ENCODE measurements at places on chromosomes 6 and 20.
A peak's percentile ranks its signal among the peaks of the same experiment; 100 is the strongest.

- DNase-seq, result peak; percentile 36
These were observed 3.1 kb downstream of the PXDC1 start for GRCh38 chr6:3748208-3749066.

DNA sequence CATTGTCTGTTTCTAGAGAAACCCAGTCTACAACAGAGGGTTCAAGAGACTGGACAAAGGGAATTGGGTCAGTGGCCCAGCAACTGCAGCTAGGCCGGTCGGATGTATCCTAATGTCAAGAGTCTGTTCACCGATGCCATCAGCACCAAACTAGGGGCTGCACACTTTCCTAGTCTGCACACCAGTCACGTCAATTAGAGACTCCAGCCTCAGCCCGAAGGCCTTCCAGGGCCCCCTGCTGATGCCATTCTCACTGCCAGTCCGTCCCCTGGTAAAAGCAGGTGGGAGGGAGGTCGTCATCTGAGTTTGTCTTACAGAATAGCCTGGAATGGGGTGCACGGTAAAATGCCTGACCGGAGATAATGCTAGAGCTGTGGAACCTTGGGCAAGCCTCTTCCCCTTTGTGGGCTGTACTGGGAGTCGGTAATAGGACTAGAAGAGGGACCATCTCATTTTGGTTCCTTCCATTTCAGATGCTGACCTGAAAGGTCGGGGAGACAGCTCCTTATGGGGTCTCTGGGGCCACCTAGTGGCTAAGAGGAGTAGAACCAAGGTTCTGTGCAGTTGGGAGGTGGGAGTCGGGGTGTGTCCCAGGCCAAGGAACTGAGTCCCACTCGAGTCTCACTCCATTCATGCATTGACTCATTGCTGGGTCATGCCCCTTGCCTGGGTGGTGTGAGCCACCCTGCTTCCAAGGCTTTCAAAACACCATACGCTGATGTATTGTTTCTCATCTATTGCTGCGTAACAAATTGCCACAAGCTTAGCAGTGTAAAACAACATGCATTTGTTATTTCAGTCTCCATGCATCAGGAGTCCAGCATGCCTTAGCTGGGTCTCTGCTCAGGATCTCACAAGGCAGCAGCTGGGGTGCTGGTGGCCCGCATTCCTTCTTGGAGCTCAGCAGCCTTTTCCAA lies 5.1 kb downstream of the SOX12 start:
- peak; percentile 75 for DNase-seq

DNA sequence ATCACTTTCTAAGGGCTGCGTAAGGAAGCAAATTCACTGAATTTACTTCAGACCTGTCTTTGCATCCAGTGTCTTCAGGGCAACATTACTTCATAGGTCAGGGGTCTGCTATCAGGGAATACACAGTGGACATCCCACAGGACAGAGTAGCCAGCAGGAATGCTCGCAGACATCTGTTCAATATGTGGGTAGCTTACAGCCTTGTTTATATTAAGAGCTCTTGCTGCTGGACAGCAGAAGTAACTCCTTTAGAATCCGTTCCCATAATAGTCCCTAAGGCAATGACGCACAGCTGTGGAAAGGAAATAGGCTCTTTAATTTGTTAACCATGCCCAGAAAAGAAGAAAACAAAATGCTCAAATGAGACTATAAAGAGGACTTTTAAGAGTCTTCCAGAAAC lies 198.7 kb downstream of the MOXD1 start:
- DNase-seq, result no peak

- DNase-seq, result no peak
These were observed 6.0 kb downstream of the STMND1 start for GRCh38 chr6:17107863-17108262.

- no peak for DNase-seq
These were observed 215.0 kb upstream of the SGK1 start for GRCh38 chr6:134532694-134533624.

DNA sequence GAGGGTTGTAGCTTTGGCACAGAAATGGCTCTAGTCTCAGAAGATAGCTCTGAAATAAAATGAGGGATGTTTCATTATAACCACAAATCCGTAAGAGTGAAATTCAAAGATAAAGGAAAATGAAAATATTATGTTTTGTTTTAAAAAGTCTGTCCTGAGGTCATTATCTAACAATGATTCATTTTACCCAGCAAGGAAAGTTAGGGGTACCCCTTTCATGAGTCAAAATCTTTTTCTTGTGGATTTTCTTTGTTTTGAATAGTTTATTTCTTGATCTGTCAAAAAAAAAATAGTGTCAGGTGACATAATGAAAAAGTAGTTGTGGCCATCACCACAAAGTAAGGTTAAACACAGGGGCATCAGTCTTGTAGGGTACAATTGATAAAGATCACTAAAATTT lies 59.7 kb upstream of the MYB start:
- DNase-seq, result no peak

GRCh38 chr6:85191656-85192055 lies 258.2 kb upstream of the NT5E start:
- no peak for DNase-seq

GRCh38 chr6:81130969-81131368 lies 621.5 kb downstream of the TENT5A start:
- DNase-seq, result no peak
